Retina (tissue), 1 donor: ENCODE measurements at places on chromosomes 2 and 18.

- DNase-seq = peak; percentile 35
Measured at GRCh38 chr2:150234787-150235446, 252.6 kb downstream of the RND3 start.

DNA sequence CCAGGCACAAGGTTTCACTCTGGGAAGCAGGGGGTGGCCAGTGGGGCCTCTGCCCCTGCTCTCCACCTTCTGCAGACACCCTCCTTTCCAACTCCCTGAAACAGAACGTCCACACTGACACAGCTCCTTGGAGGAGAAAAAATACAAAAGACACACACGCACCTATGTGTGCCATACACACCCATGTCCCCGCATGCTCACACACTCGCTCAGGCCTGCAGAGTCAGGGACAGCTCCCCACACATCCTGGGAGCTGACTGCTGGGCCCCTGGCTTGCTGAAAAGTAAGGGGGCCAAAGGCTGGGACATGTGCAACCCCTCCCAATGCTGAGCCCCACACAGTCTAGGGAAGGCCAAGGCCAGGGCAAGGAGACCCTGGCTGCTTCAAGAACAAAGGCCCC lies 200.5 kb downstream of the TNS1 start:
- DNase-seq = no peak

GRCh38 chr2:169776252-169776761 lies 22.4 kb upstream of the SSB start:
- DNase-seq = no peak

DNA sequence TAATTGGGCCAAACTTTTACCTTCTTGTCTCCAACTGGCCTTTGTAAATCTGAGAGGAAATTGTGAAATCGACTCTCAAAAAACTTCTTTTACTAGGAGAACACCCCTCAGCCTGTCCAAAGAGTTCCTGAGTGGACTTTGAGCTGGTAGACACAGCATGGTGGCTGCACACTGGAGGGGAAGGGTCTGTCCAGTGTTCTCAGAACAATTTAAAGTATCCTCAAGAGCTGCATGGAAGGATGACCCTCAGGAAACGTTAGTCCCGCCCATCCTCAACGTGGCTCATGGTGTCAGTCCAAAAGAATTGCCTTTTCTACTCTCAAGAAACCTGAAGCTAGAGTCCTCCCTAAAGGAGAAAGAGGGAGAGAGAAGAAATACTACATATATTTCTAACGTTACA lies 182.7 kb downstream of the EPHA4 start:
- no peak for DNase-seq

- no peak for DNase-seq
Measured at GRCh38 chr2:105768961-105769452, 24.3 kb downstream of the NCK2 start.

GRCh38 chr2:96895746-96896651 lies 26.1 kb upstream of the SEMA4C start:
- no peak for DNase-seq

- DNase-seq = no peak
Measured at GRCh38 chr2:55416786-55417568, 2.7 kb downstream of the CCDC88A start.

DNA sequence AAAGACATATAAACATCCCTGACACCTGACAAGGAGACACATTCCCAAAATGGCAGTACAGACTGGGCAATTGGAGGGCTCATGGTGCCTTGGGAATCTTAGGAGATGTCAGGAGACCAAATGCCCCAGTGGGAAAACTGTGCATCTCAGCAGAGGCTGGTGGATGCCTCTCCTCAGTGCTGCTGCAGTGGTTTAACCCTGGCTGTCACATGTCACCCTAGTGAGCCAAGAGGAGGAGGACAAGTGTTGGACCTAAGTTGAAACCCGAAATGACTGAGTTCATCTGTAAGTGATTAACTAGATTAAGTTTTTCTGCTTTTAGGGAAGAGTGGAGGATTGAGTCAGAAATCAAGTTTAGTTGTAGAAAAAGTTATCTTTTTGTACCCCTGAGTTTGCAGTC lies 5.2 kb upstream of the NAGK start:
- no peak for DNase-seq

DNA sequence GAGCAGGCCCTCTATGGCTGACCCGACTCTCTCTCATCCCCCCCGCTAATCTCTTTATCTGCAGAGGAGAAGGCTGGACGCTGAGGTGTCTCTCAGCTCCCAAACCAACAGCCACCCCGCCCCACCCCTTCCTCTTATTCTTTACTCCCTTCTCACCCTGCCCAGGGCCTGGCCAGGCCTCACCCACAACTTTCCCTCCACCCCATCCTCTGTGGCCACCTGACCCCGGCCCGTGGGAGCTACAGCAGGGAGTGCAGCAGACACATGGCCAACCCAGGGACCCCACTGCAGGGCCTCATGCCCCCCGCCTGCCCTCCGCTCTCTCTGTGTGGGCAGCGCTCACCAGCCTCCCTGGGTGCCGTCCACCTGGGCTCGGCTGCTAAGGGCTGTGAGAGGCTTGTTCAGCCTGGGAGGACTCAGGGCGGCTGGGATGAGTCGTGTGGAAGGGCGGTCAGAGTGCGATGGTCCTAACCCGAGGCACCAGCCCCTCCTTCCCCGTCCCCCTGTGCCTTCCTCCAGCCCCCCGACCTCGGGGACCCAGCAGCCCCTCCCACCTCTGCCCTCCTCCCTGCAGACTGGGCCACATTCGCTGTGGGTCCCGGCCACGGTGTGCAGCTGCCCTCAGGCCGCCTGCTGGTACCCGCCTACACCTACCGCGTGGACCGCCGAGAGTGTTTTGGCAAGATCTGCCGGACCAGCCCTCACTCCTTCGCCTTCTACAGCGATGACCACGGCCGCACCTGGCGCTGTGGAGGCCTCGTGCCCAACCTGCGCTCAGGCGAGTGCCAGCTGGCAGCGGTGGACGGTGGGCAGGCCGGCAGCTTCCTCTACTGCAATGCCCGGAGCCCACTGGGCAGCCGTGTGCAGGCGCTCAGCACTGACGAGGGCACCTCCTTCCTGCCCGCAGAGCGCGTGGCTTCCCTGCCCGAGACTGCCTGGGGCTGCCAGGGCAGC lies 6.8 kb downstream of the NEU4 start:
- DNase-seq = no peak

DNA sequence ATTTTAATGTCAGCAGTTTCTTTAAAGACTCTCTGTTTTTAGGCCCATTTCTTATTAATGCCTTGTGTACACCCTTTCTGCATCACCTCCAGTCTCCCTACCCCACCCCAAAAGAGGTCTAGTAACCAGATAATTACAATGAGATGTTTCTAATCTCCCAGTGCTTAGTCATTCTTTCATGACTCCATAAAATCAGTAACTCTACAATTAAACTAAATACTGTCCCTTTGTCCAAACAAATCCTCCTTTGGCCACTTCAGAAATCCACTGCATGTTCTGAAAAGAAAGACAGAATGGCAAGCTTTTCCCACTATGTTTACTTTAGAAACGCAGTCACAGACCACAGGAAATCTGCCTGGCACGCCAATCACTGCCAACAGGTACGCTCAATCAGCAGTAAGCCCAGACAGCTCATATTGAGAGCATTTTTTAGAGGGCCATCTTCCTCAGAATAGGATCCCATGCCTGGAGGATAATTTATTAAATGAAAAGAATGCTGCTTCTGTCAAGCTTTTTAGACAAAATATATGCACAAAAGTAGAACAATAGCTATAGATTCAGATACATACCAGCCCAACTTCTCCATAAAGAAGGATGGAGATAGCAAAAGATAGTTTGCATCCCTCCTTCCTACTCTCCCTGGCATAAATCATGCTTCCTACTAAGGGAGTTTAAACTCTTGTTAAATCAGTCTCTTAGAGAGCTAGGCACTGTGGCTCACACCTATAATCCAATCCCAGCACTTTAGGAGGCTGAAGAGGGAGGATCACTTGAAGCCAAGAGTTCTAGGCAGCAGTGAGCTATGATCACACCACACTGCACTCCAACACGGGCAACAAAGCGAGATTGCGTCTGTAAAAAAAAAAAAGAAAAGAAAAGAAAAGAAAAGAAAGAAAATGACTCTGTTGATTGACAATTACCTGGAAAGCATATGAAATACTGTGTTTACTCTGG lies 14.6 kb downstream of the CLASP1 start:
- DNase-seq = no peak

DNA sequence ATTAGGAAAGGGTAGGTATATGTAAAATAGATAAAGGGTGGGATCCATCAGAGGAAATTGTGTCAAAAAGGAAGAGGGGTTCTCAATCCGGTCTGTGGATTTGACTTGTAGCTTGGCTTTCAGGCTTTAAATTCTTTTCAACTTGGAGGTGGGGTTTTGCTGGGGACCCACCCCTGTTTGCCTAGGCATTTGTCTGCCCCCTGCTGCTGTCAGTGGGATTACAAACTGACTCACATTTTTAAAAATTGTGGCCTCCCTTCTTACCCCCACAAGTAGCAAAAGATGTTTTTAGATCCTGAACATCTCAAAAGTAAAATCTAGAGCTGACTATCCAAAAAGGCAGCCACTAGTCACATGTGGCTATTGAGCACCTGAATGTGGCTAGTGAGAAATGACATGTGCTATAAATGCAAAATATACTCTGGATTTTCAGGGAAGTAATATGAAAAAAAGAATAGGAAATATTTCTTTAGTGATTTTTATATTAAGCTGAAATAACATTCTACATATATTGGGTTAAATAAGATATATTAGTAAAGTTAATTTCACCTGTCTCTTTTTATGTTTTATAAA lies 178.9 kb downstream of the GFPT1 start:
- no peak for DNase-seq

DNA sequence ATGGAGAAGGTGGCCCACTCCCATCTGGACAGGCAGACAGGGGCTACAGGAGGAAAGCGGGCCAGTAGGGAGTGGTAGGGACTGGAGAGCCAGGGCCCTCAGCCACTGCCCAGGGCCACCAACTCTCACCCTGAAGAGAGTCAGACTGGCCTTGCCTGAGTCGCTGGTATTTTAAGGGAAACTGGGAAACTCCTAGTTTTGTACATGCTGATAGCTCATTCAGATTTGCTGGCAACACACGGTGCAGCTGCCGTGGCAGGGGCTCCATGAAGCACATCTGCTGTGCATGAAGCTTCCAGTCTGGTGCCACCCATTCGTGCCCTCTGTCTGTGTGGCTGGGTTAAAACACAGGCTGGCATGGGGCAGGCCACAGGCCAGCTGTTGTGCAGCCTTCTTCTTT lies 137.3 kb upstream of the GLI2 start:
- DNase-seq = no peak

- DNase-seq = no peak
Measured at GRCh38 chr18:65587491-65587890, 163.3 kb upstream of the CDH7 start.

DNA sequence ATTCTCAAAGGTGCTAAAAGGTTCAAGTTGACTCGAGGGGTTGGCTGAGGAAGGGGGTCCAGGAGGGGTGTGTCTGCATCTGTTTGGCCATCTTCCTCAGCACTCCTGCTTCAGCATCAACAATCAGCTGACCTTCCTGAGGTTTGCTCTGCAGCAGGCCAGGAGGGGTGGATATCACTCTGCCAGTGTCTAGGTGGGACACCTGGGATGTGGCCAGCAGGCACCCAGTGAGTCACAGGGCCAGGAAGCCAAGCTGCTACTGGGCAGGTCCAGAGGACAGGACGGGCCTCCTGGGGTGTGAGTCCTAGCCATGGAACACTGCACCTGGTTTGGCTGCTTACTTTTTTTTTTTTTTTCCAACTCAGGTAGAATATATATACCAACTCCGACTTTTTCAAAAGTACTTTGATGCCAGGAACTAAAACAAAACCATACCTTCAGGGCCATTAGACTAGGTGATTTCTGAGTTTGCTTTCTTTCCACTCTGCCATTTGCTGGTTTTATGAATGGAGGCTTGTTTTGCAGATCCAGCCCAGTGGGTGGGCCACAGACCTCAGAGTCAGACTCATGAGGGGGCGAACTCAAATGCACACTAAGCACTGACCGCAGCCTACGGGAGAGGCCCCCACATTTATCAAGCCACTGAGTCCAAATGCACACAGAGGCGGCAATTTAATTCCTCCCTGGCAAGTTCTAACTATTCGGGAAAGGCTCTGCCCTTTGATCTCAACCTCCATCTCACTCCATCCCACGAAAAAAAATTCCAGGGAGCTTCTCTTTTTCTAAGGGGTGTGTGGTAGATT lies 76.0 kb downstream of the UXS1 start:
- no peak for DNase-seq

- DNase-seq = no peak
Measured at GRCh38 chr2:217787160-217787877, 215.5 kb downstream of the TNS1 start.

GRCh38 chr2:172105471-172106107 lies 2.9 kb upstream of the DLX2 start:
- no peak for DNase-seq

GRCh38 chr2:230582851-230583283 lies 129.8 kb upstream of the CAB39 start:
- DNase-seq = no peak

- no peak for DNase-seq
Measured at GRCh38 chr2:141186413-141187074, 944.3 kb downstream of the LRP1B start.

DNA sequence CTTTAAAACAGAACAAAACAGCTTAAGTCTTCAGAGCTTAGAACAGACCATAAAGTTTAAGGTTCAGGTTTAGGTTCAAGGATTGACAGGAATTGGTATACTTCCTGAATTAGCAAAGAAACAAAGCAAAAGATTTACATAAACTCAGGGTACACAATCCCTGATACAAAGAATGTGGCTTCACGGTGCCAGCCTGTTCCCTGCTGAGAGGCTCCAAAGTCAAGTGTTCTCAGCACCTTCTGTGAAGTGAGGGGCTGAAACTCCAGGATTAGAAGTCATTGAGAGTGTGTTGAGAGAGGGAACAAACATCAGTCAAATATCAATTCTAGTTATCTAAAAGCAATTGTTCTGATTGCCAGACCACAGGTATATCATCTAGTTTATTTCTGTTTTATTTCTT lies 35.7 kb downstream of the DYNAP start:
- DNase-seq = no peak

- DNase-seq = peak; percentile 98
Measured at GRCh38 chr2:20350753-20351554, at the start of gene PUM2. Gene PUM2, minus strand, starts transcription at chr2:20350844. Its CDS starts 23,484 bp downstream, at chr2:20327360.

- DNase-seq = no peak
Measured at GRCh38 chr2:116073731-116074130, 1631.3 kb downstream of the DPP10 start.

- no peak for DNase-seq
Measured at GRCh38 chr2:205764270-205764746, 82.0 kb downstream of the NRP2 start.

DNA sequence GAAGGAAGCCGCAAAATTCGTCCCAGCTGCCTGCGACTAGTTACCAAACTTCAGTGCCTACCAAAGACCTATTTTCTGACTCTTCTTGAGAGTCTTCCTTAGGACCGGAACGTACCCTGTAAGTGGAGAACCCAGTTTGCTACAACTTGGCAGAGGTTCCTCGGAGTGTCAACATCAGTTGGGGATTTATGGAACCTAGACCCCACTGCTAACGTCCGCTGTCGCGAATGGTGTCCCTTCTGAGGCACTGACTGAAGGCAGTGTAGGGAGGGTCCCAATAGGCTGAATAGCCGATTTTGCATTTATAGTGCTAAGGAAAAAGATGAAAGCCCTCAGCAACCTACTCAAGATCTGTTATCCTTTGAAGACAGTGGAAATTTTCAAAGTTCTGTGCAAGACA lies 568 bp upstream of the STK17B start:
- peak; percentile 55 for DNase-seq
